Upper lobe of right lung (tissue), 1 donor: ENCODE measurements at places on chromosomes 6 and 20.
A peak's percentile ranks its signal among the peaks of the same experiment; 100 is the strongest.

DNA sequence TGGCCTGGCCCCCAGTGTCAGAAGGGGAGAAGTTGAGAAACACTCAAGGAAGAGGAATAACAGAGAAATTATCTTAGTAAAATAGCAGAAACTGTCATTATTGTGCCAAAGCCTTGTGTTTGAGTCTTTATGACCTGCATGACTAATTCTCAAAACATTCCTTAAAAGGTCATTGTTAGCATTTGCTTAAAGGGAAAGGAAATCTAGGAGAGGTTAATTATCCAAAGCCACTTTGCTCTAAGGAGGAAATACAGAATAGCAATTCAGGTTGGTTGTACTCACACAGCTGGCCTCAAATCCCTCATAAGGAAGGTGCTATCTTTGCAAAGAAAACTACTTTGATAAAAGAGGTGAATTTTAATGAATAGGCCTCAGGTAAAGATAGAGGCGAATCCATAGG, 516.7 kb downstream of the CBLN4 start:
- no peaks in the 10 kb centered on the region for H3K4me1 ChIP-seq
- no peak overlapping the region for H3K27ac ChIP-seq
- no peak for DNase-seq
- H3K36me3 ChIP-seq = no peaks in the 10 kb centered on the region

DNA sequence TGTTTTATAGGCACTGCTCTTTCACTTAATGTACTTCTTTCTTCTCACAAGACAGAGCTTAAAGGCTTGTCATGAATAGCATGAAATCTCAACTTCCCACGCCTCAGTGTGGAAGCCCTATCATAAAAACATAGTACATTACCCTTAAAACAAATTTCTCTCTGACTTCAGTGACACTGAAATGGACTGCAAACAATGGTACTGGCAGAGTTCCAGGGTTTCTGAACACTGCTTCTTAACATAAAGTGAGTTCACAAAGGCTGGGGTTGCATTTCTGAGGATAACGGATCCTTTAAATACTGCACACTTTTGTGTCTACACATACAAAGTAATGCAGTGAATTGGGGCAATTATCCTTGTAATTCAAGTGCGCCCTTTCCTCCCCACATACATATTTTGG, 32.3 kb upstream of the PLEKHG1 start:
- no peaks in the 10 kb centered on the region for H3K4me1 ChIP-seq
- no peak overlapping the region for H3K4me3 ChIP-seq

GRCh38 chr6:90110971-90111370, 185.7 kb downstream of the BACH2 start:
- no peak overlapping the region for H3K27ac ChIP-seq
- no peak overlapping the region for H3K4me3 ChIP-seq
- no peaks in the 10 kb centered on the region for H3K36me3 ChIP-seq

DNA sequence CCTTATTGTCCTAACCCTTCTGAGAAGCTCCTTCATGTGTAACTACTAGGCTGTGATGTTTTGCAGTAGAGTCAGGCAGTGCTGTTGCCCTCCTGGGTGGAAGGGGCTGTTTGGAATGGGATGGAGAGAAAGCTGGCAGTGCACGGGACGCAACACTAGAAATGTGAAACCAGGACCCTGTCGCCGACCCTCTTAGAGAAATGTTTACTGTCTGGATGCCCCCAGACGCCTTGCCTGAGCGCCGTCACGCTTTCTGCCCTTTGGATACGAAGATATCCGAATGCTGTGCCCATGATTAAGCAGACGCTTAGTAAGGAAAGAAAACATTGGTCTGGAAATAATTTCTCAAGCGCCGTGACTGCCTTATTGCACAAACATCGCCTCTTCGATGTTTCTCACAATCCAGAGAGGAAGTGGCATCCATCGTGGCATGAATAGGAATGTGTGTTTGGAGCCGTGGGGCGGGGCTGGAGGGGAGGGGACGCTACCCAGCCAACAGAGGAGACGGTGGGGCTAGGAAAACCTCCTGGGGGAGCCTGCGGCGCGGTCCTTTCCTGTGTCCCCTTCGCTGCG, 661 bp upstream of the PPP1R14C start:
- H3K4me1 ChIP-seq = peaks cover 18% of the 10 kb centered on the region
- DNase-seq = peak; percentile 81
- H3K4me3 ChIP-seq = peak overlapping the region; percentile 53
- H3K27me3 ChIP-seq = peaks cover 55% of the 10 kb centered on the region

- no peak overlapping the region for H3K4me3 ChIP-seq
- no peaks in the 10 kb centered on the region for H3K4me1 ChIP-seq
- no peak overlapping the region for H3K27ac ChIP-seq
These were observed 94.0 kb downstream of the SGK1 start for GRCh38 chr6:134223796-134224420.

GRCh38 chr6:112640891-112641290, 293.8 kb downstream of the RFPL4B start:
- no peak overlapping the region for H3K27ac ChIP-seq
- no peaks in the 10 kb centered on the region for H3K4me1 ChIP-seq
- no peak overlapping the region for H3K4me3 ChIP-seq
- H3K27me3 ChIP-seq = no peaks in the 10 kb centered on the region

DNA sequence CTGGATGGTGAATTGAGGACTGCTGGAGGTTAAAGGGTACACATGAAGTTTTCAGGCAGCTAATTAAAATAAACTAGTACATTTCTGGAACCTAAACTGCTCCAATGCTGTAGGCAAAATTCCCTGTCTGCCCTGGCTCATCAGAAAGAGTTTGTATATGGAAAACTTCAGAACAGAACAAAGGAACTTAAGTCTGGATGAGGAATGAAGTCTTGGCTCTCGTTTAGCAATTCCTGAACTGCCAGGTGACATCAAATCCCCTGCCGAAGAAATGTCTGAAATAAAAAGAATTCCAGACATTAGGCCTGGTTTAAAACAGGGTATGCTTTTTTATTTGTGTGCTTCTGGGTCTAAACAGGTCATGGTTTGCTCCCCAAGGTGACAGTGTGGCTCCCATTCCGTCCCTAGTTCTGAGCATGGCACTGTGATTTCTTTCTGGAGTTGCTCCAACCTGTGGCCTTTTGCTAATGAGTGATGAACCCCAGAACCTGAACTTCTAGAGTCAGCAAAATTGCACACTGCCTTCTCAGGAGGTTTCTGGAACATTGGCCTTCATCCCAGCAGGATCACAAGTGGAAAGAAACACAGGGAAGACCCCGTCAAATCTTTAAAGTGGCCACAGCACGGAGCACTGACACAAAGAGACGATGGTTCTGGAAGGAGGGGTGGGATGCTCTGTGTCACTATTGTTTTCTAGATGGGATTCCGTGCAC, 129.4 kb upstream of the NAA20 start:
- no peak for DNase-seq
- peak overlapping the region; percentile 82 for H3K27ac ChIP-seq
- peaks cover 54% of the 10 kb centered on the region for H3K4me1 ChIP-seq
- H3K4me3 ChIP-seq = peak overlapping the region; percentile 43
- no peaks in the 10 kb centered on the region for H3K36me3 ChIP-seq

GRCh38 chr20:37207171-37207570, 27.8 kb upstream of the MROH8 start:
- peaks cover 5% of the 10 kb centered on the region for H3K4me1 ChIP-seq
- no peak overlapping the region for H3K27ac ChIP-seq
- no peak for DNase-seq

- H3K36me3 ChIP-seq = no peaks in the 10 kb centered on the region
- H3K27me3 ChIP-seq = no peaks in the 10 kb centered on the region
- H3K27ac ChIP-seq = peak overlapping the region; percentile 66
- H3K4me1 ChIP-seq = peaks cover 21% of the 10 kb centered on the region
These were observed 3.4 kb upstream of the PARD6B start for GRCh38 chr20:50727792-50728485.

DNA sequence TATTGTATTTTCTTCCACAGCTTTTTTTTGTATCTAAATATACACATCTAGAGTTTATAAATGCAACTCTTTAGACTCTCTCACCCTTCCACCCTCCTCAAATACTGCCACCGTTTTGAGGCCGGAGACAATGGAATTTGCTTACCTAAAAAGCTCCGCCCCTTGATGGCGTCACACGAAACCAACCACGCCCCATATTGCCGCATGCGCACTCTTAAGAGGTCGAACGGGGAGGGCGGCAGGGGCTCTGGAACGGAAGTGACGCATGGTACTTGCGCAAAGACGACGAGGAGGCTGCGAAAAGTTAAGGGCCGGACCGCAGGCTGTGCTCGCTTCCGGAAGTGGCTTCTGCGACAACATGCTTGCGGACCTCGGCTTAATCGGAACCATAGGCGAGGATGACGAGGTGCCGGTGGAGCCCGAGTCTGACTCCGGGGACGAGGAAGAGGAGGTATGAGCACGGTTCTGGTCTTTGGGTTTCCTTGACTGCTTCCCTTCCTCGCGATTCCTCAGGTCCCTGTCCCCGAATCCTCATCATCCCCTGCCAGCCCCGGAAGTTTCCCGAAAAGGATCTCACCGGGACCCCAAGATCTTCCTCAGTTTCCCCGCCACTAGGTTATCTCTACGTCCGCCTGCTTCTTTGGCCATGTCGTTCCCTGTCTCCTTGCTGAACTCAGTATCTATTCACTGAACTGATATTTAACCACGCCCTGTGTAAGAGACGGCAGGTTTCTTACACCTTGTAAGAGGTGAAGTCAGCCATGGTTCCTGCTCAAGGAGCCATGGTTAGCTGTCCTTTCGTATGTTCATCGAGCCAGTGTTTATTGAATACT, at the start of gene DDX27:
DDX27 (plus strand) TSS at position 326 of the 833 bp plus-strand sequence; CDS start at position 359, 33 bp downstream.
- peak within 1 kb of the TSS; percentile 89 for H3K27ac ChIP-seq
- peaks cover 31% of the 10 kb centered on the region for H3K36me3 ChIP-seq
- H3K4me3 ChIP-seq = peak within 1 kb of the TSS; percentile 85
- peaks cover 20% of the 10 kb centered on the region for H3K4me1 ChIP-seq

GRCh38 chr6:52671676-52672075, 763 bp downstream of the TMEM14A start:
- DNase-seq = no peak
- H3K4me3 ChIP-seq = peak overlapping the region; percentile 77
- no peaks in the 10 kb centered on the region for H3K36me3 ChIP-seq
- H3K27ac ChIP-seq = no peak overlapping the region
- H3K4me1 ChIP-seq = peaks cover 14% of the 10 kb centered on the region
- no peaks in the 10 kb centered on the region for H3K27me3 ChIP-seq

- peaks cover 30% of the 10 kb centered on the region for H3K36me3 ChIP-seq
- no peak overlapping the region for H3K27ac ChIP-seq
These were observed 163.2 kb downstream of the DTNBP1 start for GRCh38 chr6:15499591-15499990.

GRCh38 chr6:12327391-12327790, 37.2 kb downstream of the EDN1 start:
- no peak overlapping the region for H3K4me3 ChIP-seq
- H3K4me1 ChIP-seq = peaks cover 4% of the 10 kb centered on the region
- H3K27ac ChIP-seq = no peak overlapping the region

DNA sequence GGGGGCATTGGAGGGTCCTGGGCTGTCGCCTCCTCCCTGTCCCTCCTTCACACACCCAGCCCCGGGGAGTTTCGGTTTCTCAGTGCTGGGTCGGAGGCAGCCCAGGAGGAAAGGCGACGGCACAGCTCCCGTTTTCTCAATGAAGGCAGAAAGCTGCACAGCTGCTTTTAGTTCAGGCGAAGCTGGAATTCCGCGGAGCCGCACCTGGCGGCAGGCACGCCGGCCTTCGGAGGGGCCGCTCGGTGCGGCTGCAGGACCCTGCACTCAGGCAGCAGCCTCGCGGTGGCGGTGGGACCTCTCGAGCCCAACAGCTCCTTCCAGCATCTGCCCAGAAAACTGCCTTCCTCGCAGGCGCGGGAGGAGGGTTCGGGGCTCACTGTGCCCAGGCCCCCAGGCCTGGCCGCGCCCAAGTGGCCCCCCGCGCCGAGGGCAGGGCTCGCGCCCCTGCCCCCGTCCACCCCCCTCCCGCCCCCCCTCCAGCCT, 4.6 kb downstream of the FOXQ1 start:
- DNase-seq = peak; percentile 71
- H3K4me1 ChIP-seq = peaks cover 5% of the 10 kb centered on the region
- H3K27ac ChIP-seq = peak overlapping the region; percentile 75
- no peaks in the 10 kb centered on the region for H3K36me3 ChIP-seq
- H3K27me3 ChIP-seq = peaks cover 17% of the 10 kb centered on the region
- H3K4me3 ChIP-seq = peak overlapping the region; percentile 59

- DNase-seq = no peak
- H3K36me3 ChIP-seq = no peaks in the 10 kb centered on the region
- no peak overlapping the region for H3K27ac ChIP-seq
These were observed 186.5 kb upstream of the TSHZ2 start for GRCh38 chr20:52785679-52786078.

GRCh38 chr20:38731738-38732113, 7.4 kb downstream of the SLC32A1 start:
- H3K4me1 ChIP-seq = peaks cover 12% of the 10 kb centered on the region
- H3K4me3 ChIP-seq = no peak overlapping the region
- no peaks in the 10 kb centered on the region for H3K36me3 ChIP-seq
- H3K27me3 ChIP-seq = peaks cover 89% of the 10 kb centered on the region
- H3K27ac ChIP-seq = no peak overlapping the region
- no peak for DNase-seq

- H3K27ac ChIP-seq = no peak overlapping the region
- no peaks in the 10 kb centered on the region for H3K36me3 ChIP-seq
- no peak for DNase-seq
- no peaks in the 10 kb centered on the region for H3K27me3 ChIP-seq
These were observed 21.7 kb downstream of the SERPINB9 start for GRCh38 chr6:2881423-2881822.

GRCh38 chr6:87237804-87238203, 82.4 kb downstream of the ZNF292 start:
- no peak for DNase-seq
- H3K4me1 ChIP-seq = no peaks in the 10 kb centered on the region
- no peaks in the 10 kb centered on the region for H3K27me3 ChIP-seq

GRCh38 chr20:43658069-43658722, 8.7 kb upstream of the MYBL2 start:
- no peaks in the 10 kb centered on the region for H3K4me1 ChIP-seq
- H3K36me3 ChIP-seq = no peaks in the 10 kb centered on the region
- H3K27ac ChIP-seq = no peak overlapping the region
- H3K27me3 ChIP-seq = no peaks in the 10 kb centered on the region

GRCh38 chr6:105550955-105551620, 148.2 kb upstream of the PREP start:
- no peaks in the 10 kb centered on the region for H3K4me1 ChIP-seq
- no peak overlapping the region for H3K27ac ChIP-seq
- no peak for DNase-seq
- no peaks in the 10 kb centered on the region for H3K36me3 ChIP-seq

GRCh38 chr6:10385524-10386132, 29.2 kb downstream of the TFAP2A start:
- peaks cover 100% of the 10 kb centered on the region for H3K27me3 ChIP-seq
- no peak overlapping the region for H3K27ac ChIP-seq
- H3K4me3 ChIP-seq = no peak overlapping the region
- no peaks in the 10 kb centered on the region for H3K36me3 ChIP-seq
- peaks cover 4% of the 10 kb centered on the region for H3K4me1 ChIP-seq

DNA sequence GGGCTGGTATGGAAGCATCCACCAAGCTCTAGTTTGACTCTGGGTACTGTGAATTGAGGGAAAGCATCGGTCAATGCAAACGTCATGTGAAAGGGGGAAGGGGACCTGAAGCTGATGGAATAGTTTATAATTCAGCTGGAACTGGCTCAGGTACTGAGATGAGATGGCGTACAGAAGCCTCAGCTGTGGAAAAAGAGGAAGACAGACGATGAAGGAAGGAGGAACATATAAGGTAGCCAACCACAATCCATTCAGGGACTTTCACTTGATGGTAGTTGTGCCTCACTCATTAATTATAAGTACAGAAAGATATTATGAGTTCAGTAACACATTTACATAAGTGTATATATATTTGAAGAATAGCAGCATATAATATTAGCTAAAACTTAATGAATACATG, 2.7 kb downstream of the CALHM5 start:
- DNase-seq = no peak
- no peaks in the 10 kb centered on the region for H3K36me3 ChIP-seq
- no peaks in the 10 kb centered on the region for H3K4me1 ChIP-seq
- no peaks in the 10 kb centered on the region for H3K27me3 ChIP-seq

- no peaks in the 10 kb centered on the region for H3K36me3 ChIP-seq
- DNase-seq = no peak
- H3K4me3 ChIP-seq = no peak overlapping the region
- H3K27me3 ChIP-seq = no peaks in the 10 kb centered on the region
- H3K27ac ChIP-seq = no peak overlapping the region
- H3K4me1 ChIP-seq = no peaks in the 10 kb centered on the region
These were observed 104.8 kb downstream of the SOBP start for GRCh38 chr6:107594736-107595135.
